Stimulated activated CD4-positive, alpha-beta T cell treated with anti-CD3 and anti-CD28 coated beads, Interleukin-15, amount 100 ng/mL, for 1 hour (primary cell): ENCODE measurements at places on chromosomes 2 and 18.
A peak's percentile ranks its signal among the peaks of the same experiment; 100 is the strongest.

DNA sequence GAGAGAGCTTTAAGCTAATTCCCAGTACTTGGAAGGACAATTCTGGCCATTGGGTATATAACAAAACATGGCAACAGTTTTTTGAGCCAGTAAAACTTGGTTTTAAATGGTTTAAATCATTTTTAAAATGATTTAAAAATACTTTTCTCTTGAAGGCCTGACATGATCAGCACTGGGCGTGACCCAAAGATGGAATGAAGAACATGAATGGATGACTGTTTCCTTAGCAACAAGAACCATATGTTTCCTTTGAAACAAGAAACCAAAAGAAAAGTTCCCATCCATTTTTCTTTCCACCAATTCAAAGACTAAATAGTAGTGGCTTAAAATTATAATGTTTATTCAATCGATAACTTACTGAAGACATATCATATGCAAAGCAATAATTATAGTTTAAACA, 348.3 kb upstream of the FIGN start:
- no peak for DNase-seq

GRCh38 chr2:219697811-219698747, 70.6 kb downstream of the SLC4A3 start:
- DNase-seq = no peak

- DNase-seq = no peak
These were observed 413.6 kb downstream of the THSD7B start for GRCh38 chr2:137178951-137179377.

- DNase-seq = no peak
These were observed 403.3 kb downstream of the TXNL1 start for GRCh38 chr18:56235071-56235470.

DNA sequence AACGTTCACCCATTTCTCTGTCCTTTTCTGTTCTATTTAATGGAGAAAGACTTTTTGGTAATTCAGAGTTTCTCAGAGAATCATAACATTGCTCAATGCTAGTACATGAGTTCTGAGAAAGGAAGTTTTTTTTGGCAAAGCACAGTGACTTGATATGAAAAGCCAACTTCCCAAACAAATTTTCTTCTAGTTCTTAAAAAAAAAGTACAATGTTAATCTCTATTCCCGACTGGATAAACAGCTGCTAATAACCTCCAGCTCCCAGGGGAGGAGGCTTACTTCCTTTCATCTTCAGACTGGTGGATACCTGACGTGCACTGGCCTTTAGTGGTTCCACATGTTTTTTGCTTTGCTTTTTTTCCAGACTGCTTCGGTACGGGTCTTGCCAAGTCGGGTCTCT, 284.6 kb upstream of the CCDC68 start:
- no peak for DNase-seq

- no peak for DNase-seq
These were observed 64.7 kb upstream of the RASGRP3 start for GRCh38 chr2:33411765-33412164.

DNA sequence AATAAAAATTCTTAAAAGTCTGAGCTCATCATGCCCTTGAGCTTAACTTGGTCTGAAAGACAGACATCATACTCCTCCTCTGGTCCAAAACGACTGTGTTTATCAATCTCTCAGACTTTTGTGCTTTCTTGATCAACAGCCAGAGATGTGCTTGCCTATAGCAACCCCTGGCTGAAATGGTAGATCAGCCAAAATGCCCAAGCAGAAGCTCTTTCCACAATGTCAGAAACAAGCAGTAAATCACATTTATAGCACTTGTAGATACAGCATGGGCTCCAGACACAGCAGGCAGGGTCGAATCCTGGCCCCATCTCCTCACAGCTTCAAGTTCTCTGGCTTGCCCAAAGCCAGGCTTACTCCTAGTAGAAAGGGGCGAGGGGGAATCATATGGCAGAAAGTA, 110.4 kb upstream of the FOSL2 start:
- no peak for DNase-seq

- no peak for DNase-seq
These were observed 292.0 kb downstream of the STK39 start for GRCh38 chr2:167955264-167955906.

GRCh38 chr2:19712850-19713249, 188.9 kb downstream of the TTC32 start:
- DNase-seq = no peak

DNA sequence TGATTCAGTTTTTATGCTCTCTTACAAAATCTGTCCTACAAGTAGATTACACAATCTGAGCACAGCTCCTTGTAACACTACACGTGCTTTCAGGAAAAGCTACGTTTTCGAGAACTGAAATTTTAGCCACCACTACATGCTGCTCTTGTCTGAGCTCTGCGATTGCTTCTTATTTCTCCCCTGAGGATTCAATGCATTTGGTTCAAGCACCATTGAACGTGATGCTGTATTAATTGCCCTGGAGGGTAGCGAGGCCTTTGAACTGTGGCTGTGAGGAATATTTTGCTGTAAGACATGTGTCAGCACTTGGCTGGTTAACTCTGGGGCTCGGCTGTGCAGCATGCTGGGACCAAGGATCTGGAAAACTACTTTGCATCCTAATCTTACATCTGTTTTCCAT, 405.8 kb downstream of the EPHA4 start:
- no peak for DNase-seq

DNA sequence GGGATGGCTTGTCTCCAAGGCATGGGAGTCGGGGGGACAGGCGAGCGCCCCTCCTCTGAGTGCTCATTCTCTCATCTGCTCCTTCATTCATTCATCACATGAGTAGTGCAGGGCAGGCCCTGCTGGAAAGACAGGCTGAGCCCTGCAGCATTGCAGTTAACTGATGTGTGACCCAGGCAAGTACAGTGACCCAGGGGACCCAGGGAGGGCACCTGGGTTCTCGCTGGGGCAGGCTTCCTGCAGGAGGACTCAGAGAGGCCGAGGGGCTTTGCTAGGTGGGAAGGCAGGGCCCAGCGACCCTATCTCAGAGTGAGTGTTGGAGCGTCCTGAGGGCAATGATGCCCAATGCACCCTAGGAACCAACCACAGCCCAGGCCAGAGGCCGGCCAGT, 30.6 kb downstream of the HJURP start:
- DNase-seq = no peak

DNA sequence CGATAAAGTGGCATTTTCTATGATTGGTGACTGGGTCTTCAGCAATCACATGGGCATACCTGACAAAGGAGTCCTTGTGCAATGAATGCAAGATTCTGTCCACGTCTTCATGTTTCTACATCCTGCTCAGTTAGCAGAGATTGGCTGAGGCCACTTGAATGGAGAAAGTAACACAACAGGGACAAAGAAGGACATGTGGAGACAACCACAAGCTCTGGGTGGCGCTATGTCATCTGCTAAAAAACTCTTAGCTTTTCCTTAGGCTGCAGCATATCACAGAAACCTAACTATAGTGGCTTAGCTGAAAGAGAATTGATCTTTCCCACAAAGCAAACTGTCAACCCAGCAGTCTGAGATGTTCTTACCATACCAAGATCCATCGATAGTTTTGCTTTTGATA, 1109.7 kb downstream of the SOCS6 start:
- no peak for DNase-seq

DNA sequence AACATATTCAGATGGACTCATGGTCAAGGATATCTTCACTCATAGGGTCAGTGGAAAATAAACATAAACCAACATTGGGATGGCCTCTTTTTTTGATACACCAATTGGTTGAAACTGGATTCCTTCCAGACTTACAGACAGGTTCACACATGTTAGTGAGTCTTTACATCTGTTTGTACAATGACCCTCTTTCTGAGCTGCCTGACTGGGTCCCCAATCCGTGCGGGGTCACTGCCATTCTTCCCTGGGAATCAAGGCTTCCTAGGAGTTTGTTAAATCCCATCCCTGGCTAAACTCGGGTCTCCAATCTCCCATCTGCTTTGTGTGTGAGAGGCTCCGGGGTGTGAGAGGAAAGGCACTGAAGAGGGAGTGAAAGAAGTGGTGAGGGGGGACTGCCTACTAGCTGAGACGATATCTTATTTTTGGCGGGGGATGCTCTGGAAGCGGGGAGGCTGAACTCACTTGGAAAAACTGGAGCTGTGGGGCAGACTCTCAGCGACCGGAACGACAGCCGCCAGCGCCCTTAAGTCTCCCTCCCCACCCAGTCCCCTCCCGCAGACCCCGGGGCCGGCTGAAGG, 487 bp downstream of the STARD6 start:
- DNase-seq = peak; percentile 3

DNA sequence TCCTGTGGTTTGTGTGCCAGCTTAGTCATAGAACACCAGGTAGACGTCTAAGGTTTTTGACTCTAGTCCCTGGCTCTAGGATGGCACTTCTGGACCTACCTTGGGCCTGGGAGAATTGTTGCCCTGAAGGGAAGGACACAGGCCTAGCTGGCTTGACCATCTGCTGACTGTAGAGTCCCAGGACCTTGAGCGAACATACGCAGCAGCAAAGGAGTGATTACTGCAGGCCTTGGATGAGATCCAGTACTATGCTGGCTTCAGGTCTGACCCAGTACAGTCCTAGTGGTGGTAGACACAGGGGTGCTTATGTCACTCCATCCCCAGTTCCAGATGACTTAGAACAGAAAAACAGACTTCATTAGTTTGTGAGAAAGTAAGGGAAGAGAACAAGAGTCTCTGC, 37.7 kb downstream of the ST8SIA3 start:
- no peak for DNase-seq

DNA sequence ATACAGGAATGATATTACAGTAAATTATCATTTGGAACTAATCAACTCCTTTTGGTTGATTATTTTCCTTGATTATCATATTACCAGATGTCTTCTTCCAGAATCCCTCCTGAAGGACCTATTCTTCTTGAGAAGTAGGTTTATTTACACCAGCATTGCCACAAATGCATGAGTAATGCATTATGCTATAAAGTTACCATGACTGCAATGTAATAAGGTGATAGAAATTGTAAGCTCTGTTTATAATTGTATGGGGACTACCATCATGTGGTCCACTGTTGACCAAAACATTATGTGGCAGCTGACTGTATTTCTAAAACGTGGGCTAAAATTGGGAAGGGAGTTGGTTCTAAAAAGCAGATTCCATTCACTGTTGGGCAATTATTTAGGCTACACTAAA, 602.2 kb downstream of the NYAP2 start:
- DNase-seq = no peak

GRCh38 chr18:55088000-55088401, 128.7 kb upstream of the CCDC68 start:
- no peak for DNase-seq

DNA sequence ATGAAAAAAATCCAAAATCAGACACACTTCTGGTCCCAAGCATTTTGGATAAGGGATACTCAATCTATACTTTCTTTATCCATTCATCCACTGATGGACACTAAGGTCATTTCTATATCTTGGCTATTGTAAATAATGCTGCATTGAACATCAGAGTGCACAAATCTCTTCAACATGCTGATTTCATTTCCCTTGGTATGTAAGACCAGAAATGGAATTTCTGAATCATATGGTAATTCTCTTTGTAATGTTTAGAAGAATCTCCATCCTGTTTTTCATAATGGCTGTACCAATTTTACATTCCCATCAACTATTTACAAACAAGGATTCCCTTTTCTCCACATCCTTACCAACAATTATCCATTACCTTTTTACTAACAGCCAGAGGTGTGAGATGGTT, 33.7 kb upstream of the MCM6 start:
- no peak for DNase-seq

GRCh38 chr18:2223849-2224248, 347.5 kb downstream of the METTL4 start:
- DNase-seq = no peak

DNA sequence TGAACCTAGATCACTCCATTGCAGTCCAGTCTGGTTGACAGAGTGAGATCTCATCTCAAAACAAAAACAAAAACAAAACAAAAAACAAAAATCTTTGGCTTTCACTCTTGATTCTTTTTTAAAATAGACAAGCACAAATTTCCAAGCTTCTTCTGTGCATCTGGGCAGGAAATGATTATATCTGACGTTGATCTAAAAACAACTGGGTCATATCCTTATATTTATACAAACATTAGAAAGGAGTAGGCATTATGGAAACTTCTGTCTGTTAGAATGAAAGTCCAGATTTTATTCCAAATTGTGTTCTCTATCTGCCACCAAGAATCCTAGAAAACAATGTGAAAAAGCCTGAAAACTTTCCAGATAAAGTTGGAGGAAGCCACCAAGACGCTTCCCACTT, 26.2 kb upstream of the PMAIP1 start:
- no peak for DNase-seq

GRCh38 chr2:237165405-237166276, 80.0 kb downstream of the COPS8 start:
- no peak for DNase-seq

DNA sequence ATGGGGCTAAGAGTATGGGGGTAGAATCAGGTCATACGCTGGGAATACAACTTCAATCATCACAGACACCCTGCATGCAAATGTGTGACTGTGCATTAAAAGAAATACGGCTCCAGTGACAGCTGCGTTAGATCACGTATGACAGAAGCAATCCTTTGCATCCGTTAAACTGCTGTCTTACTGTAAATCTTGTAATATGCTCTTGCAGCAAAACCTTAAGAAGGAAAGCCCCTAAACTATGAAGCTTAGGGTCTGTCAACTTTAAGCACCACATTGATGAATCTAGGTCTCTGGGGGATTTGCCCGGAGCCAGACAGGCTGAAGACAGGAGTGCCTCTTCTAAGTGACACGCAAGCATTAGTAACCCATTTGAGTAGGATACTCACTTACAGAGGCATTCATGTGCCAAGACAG, 84.7 kb upstream of the EML6 start:
- DNase-seq = no peak

DNA sequence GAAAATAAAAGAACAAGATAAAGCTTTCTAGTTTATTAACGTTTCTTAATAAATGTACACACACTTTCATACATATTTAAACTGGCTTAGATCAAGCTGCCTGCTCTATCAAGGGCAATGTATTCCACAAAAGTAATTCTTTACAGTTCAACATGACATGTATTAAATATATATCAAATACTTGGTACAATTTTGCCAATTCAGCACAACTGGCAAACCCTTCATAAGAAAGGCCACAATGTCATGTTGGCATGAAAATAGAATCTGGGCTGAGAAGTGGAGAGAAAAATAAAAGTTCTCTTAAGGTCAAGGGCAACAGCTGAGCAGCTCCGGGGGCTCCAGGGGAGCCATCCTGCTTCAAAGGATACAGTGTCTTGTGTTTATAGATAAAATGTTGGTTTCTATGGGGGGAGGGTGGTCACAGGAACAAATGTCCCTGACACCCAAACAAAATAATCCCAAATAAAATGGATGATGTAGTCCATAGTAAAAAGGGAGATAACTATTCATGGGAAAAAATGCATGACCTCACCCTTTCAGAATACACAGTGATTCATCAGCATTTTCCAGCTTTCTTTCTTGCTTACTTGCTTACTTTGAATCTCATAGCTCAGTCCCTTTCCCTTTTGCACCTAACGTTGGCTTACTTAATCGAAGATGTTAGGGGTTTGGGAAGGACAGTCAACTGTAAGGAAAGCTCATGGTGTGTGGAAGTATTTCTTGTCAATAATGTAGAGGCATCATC, 494.9 kb downstream of the NYAP2 start:
- DNase-seq = no peak

GRCh38 chr2:118591223-118591622, 256.2 kb downstream of the EN1 start:
- no peak for DNase-seq

- DNase-seq = no peak
These were observed 91.2 kb upstream of the ARL4C start for GRCh38 chr2:234588054-234588430.
